ENCODE measurements at places on chromosomes 16 and 17.

- no peak for DNase-seq
Observed at GRCh38 chr17:17491546-17491988, 4.6 kb downstream of the RASD1 start.

- DNase-seq: no peak
Observed at GRCh38 chr17:72262766-72263165, 141.9 kb downstream of the SOX9 start.

DNA sequence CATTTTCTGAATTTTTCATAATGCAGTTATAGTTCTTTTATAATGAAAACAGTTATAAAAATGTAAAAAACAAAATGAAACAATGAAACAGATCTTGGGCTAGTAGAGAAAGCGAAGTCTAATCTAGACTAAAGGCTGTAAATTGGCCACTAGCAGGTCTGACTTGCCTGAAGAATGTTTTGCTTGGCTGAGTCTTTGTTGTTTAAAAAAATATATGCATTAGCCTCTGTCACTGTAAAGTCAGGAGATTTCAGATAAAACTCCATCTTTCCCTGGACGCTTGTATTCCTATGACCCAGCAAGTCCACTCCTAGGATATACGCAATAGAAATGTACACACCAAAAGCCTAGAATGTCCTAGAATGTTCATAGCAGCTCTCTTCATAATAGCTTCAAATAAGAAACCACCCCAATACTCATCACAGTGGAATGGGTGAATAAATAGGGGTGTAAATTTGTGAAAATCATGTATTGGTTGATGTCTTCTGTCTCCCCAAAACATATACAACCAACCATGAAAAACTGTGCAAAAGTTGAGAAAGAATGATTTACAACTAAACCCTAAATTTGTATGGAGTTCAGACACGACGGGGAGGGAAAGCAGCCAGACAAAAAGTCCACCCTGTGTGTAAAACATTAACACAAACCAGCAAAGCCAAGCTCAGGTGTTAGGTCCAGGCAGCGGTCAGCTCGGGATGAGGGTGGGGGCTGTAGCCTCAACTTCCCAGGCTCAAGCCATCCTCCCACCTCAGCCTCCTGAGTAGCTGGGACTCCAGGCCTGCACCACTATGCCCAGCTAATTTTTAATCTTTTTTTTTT is 37.7 kb upstream of the MEAK7 start:
- no peak for DNase-seq

DNA sequence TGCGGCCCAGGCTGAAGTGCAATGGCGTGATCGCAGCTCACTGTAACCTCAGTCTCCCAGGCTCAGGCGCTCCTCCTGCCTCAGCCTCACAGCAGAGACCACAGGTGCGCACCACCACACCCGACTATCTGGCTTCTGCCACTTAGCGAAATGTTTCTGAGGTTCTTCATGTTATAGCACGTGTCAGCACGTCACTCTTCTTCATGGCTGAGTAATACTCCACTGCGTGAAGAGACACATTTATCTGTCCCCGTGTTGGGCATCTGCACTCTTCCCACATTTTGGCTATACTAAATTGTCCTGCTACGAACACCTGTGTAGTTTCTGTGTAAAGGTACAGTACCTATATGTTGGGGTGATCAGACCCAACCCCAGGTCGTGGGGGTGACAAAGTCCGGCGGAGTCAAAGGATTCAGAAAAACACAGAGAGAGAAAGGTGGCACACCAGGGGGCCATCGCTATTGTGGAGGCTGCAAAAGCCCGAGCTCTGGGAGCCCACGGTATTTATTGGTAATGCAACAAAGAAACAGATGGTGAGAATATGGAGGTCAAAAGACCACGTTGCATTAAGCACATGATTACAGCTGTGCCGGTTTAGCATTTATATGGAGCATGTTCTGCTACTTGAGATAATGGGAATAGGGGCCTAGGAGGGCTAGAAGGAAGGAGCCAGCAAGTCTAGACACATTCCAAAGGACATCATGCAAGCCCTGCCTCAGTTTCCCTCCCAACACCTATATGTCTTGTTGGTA is 851 bp upstream of the DPEP1 start:
- DNase-seq: no peak

DNA sequence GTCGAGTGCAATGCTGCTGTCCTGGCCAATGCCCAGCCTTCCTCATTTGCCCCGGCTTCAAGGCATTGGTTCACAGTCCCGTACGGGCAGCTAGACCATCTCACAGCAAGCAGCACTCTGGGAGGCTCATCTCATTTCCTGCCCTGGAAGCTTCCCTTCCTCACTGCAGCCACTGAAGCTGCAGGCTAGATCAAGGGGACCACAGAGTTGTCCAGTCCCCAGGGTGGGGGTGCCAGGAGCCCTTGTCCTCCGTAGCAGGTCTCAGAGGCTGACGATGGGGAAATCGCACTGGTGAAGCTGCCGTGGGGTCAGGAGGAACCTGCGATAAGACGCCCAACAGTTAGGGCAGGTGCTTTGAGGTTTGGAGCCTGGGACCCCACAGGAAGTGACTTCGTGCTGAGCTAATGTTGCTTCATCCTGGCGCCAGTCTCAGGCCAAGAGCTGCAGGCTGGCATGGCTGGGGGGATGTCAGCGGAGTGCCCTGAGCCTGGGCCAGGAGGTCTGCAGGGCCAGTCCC is at the start of gene SPNS3:
SPNS3 (plus strand) TSS at position 426 of the 517 bp plus-strand sequence; CDS start at position 454, 28 bp downstream.
- no peak for DNase-seq

DNA sequence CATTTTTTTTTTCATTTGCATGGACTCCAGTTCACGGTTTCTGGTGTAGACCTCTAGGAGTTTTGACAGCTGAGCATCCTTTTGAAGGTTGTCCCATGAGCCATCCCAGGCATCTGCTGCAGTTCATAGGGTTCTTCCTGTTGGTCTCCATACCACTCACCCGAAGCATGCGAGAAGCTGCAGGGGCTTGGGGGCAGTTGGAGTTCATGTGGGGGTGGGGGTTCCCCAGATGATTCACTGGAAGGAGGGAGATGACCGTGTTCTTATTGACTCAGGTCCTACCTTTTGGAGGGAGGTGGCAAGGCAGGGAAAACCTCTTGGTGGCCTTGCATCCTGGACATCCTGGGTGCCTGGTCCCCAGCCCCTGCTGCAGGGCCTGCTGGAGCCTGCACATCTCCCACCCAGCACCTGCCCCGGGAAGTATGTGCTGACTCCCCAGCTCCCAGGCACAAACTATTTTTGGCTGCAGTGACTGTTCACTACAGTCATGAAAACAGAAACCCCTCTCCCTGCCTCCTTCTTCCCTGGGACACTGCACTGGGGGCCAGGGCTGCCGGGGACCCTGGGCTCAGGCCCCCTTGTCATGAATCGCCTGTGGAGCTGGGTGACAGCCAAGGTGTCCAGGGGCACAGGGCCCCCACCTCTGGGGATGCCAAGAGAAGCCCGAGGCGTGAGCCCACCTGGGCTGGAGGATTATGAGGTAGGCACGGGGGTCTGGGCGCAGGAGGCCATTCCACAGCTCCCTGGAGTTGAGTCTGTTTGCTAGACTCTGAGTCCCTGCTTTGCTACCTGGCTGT is 64.9 kb upstream of the LGALS9 start:
- no peak for DNase-seq

DNA sequence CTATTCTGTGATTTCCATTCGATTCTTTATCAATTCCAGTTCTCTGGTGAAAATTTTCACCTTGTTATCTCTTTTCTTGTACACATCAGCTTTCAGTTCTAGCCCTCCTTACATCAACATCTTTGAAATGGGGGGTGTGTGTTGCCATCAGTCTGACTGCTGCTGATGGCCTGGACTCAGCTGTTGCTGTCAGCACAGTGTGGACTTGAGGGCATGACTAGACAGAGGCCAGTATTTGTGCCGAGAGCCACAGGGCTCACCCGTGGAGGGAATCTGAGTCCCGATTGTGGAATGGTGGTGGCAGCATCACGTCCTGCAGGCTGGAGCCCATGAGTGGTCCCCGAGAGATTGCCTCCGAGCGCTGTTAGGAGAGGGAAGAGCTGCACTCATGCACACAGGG is 114.2 kb downstream of the RPTOR start:
- DNase-seq: no peak

DNA sequence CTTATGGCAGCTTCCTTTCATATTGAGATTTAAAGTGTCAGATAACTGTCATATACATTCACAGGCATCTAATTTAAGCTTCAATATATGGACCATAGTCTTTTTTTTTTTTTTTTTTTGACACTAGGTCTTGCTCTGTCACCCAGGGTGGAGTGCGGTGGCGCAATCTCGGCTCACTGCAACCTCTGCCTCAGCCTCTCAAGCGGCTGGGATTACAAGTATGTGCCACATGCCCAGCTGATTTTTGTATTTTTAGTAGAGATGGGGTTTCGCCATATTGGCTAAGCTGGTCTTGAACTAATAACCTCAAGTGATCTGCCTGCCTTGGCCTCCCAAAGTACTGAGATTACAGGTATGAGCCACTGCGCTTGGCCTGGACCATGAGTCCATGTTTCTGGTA is 13.6 kb downstream of the CEP95 start:
- no peak for DNase-seq

DNA sequence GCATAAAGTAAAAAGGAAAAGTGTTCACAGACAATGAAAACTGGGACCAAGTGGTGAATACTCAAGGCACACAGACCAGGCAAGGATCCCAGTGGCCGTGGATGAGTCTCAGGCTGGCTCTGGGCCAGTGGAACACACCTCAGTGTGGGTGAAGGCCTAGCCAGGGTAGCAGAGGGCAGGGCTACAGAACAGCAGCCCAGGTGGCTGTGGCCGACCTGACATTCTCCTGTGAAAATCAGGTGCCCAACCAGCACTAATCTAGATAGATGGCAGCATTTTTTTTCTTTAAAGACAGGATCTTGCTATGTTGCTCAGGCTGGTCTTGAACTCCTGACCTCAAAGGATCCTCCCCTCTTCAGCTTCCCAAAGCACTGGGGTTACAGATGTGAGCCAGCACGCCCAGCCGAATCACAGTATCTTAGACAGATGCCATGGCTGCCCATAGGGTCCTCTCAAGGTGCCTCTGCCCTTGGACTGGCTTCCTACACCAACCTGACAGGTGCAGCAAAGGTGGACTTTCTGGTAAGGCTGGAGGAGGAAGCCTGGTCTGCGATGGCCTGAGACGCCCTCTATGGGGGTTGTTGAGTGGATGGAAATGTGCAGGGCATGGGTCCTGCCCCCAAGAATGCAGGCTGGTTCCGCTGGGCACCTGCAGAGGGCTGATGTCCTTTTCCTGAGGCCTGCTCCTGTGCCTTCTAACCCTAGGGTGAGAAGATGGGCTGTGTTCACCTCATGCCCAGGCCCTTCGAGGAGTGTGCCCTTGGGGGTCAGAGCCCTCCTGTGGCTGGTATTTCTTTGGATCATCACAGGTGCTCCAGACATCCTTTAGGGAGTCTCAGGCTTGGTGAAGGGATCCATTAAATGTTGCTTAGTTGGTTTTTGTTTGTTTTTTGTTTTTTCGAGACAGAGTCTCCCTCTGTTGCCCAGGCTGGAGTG is 3.8 kb upstream of the P4HB start:
- DNase-seq: no peak

DNA sequence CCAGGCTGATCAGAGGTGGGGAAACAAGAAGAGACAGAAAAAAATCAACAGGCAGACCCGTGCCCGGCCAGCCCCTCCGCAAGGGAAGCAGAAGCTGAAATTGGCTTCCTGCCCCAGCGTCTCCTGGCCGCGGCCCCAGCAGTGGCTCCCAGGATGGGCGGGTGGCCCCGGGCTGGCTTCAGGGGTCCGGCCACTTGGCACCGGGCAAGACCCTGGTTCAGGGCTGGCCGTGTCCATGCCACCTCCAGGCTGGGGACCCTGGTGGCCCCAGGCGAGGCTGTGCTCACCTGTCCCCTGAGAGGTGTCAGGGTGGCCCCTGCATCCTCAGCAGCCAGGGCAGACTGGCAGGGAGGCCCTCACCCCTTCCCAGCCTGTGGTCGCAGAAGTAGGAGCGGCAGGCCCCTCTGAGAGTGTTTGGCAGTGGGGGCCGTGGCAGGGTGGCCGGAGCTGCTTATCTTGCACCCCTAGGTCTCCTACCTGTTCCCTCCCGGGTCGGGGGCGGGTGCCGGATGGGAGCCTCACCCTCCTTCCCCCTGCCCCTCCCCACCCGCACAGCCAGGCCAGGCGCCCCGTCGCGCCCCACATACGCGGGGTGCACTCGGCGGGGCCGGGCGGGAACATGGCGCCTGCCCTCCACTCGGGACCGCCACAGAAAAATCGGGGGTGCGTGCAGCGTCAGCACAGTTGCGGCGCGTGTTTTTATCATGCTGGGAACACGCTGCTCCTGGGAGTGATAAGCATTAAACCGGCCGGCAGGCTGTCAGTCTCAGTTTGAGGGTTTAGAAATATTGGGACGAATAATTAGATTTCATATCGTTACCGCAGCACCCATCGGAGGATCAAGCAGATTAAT is 46.7 kb upstream of the ZC3H18 start:
- DNase-seq: no peak
